ENCODE measurements at places on chromosomes 3 and 15.

- no peak for DNase-seq
Measured at GRCh38 chr3:94117729-94118128, 54.9 kb downstream of the NSUN3 start.

DNA sequence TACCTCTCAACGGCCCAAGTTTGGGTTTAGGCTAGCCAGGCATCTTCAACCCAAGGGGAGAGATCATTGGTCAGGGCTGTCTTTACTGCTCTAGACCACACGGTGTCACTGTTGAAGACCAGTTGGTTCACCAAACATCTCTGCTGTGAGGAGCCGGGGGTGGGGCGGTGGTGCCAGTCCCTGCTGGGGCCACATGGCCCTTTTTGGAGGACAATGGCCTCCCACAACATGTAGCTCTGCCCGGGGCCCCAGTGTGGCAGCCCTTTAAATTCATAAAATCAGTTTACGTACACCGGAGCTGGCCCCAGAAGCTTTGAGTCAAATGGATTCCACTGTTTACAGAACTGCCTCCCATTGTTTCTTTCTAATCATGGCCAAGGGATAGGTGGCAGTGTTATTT lies 19.1 kb upstream of the TM4SF18 start:
- DNase-seq, result peak; percentile 37

- DNase-seq, result no peak
Measured at GRCh38 chr3:162443376-162443775, 946.8 kb downstream of the OTOL1 start.

DNA sequence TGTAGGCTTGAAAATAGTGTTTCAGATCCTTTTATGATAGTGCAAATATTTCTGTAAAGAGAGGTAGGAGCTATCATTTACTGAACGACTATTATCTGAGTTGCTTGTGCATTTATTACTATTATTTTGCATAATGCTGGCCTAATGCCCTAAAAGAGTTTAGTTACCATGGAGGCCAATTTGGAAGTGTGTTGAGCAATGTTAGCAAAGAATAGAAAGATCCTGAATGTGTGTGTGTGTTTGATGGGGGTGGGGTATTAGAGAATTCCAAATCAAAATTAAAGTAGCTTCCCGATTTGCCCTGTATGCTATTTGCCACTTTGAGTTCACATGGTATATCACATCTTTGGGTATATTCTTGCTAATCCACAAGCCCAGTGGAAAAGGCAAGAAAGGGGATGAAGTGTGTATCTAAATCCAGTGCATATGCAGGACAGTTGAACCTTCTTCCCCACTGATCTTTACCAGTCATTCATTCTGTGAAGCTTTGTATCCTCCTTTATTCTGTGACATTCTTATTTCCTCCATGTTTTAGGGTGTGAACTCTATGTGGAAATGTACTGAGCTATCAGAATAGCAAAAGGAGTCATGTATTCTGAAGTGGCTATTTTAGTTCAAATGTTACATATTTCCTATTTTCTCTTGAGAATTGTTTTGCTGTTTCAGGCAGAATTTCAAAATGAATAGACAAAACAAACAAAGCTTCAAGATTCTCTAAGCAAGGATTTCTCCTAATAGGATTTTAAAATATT lies 45.7 kb upstream of the PLSCR5 start:
- DNase-seq, result no peak

- DNase-seq, result no peak
Measured at GRCh38 chr15:25905140-25905539, 42.0 kb upstream of the ATP10A start.

DNA sequence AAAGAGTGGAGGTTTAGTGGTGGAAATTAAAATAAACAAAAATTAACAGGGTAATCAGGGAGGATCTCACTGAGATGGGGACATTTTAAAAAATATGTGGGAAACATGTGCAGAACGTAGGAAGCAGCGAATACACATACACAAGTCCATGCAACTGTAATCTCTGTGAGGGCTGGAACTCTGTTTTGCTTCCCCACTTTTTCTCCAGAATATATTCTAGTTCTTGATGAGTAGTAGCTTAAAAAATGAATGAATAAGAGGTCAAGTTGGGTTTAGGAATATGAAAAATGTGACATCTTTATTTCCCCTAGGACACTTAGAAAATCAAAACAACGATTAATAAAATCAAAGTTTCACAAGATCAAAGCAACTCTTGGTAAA lies 312.2 kb upstream of the ZNF717 start:
- no peak for DNase-seq

GRCh38 chr3:45984331-45985312 lies 11.0 kb downstream of the FYCO1 start:
- peak; percentile 70 for DNase-seq

- no peak for DNase-seq
Measured at GRCh38 chr3:115996420-115997108, 373.3 kb downstream of the GAP43 start.

- DNase-seq, result no peak
Measured at GRCh38 chr15:59791755-59792154, 102.6 kb upstream of the BNIP2 start.

GRCh38 chr3:114362815-114363214 lies 69.0 kb downstream of the TIGIT start:
- DNase-seq, result no peak

DNA sequence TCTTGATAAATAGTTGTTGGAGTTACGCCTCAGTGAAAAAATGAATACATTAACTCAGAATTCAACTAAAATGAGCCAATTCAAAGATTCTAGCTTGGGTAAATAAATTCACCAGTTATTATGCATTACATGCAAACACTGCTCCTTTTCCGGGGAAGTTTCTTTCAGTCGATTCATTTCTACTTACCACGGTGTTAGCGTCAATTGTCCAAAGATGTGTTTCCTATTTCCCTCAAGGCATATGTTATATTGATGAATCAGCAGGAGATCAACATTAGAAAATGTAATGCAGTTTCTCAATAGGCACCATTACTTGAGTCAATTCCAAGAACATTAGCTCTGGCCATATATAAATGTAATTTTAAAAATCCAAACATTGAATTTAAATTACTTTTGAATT lies 517.7 kb downstream of the OTOL1 start:
- DNase-seq, result no peak

DNA sequence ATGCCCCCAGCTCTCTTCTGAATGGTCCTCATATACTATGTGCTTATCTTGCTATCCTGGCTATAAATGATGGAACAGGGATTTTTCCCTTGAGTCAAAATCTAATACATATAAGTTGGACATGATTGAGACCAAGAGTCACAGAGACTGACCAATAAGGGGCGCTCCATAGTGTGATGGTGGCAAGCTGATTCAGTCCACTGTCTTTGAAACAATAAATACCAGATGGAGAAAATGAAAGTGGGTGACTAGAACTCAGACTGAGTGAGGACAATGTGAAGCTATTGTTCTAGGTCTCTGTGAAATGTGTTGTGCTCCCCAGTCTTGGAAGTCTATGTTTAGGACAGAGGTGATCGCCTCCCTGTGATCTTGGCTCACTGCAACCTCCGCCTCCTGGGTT lies 10.6 kb upstream of the FSTL1 start:
- DNase-seq, result no peak

- no peak for DNase-seq
Measured at GRCh38 chr3:107962946-107963345, 127.9 kb downstream of the CD47 start.

GRCh38 chr3:158359339-158359738 lies 211.7 kb upstream of the MLF1 start:
- DNase-seq, result no peak

GRCh38 chr3:143182866-143183664 lies 63.5 kb downstream of the CHST2 start:
- DNase-seq, result no peak

- DNase-seq, result no peak
Measured at GRCh38 chr15:61057376-61057775, 171.7 kb downstream of the RORA start.

GRCh38 chr3:58176827-58177489 lies 33.8 kb downstream of the DNASE1L3 start:
- no peak for DNase-seq

- DNase-seq, result no peak
Measured at GRCh38 chr3:49867871-49868321, 1.8 kb downstream of the CAMKV start.

DNA sequence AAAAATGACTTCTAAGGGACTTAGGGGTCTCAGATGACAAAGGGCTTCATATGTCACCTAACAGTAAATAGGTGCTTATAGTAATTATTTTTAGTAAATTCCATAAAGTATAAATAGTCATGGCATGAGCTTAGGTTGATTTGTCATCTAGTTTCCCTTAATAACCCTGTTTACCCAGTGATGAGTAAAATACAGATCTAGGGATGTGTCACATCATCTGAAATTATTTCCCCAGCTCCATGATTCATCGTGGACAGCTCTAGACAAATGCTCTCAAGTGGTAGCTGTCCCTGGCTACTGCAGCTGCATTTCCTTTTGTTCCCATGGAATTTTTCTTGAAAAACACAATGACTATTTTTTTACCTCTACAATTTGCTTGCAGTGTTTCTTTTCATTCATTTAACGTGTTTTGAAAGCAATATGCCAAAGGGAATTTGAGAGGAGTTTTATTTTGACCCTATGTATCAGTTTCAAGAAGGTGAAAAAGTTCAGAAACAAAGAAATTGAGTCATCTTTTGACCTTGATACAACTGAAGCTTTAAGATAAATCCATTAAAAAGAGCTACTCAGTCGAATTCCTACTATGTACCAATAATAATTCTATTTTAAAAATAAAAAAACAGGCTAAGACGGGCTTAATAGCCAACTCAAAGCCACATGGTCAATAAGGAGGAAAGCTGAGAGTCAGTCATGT lies 241.6 kb downstream of the KCNMB2 start:
- no peak for DNase-seq

DNA sequence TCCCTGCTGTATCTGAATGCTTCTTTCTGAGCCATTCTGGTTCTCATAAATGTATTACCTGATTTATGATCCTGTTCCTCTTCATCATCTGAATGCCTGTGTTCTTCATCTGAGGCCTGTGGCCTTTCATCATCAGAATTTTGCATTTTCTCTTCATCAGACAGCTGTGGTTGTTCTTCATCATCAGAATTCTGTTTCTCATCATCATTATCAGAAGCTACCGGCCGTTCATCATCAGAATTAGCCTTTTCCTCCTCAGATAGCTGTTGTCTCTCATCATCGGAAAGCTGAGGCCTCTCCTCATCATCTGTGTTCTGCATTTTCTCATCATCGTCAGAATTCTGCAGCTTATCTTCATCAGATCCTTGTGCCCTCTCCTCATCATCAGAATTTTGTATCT lies 5.9 kb downstream of the LEO1 start:
- no peak for DNase-seq

DNA sequence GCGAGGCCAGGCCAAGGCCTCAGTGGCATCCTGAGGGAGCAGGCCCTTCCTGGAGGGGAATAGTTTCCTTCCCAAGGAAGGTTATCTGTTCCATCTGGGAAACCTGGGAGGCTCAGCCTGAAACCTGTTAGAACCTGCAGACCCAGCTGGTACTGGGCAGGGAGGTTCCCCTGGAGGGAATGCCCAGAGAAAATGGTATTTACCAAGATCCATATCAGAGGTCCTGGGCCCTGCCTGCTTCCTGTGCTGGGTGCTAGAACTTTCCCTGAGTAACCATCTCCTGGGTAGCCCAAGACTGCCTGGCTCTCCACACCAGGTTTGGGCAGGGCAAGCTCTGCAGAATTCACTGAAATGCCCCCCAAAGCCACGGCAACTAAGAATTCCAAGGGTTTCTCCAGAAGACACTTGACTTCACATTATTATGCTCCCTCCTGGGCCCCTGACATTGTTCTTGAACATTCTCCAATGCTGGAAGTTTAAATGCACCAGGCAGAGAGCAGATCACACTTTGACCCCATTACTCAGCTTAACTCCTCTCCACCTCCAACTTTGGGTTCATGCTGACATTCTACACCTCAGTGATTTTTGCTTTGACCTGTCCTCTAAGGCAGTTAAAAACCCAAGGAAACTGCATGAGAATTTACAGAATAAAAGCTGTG lies 2.0 kb downstream of the CA12 start:
- peak; percentile 45 for DNase-seq

GRCh38 chr15:82263350-82263749 lies 732 bp downstream of the SAXO2 start:
- no peak for DNase-seq

- no peak for DNase-seq
Measured at GRCh38 chr3:76456322-76456721, 583.6 kb upstream of the ROBO2 start.

Data from prostate gland (tissue), 2 donors.